Activated naive CD4-positive, alpha-beta T cell treated with anti-CD3 and anti-CD28 coated beads, Interleukin-2, amount 50 U/mL, for 16 hours (primary cell): ENCODE measurements at places on chromosomes 4 and X.

DNA sequence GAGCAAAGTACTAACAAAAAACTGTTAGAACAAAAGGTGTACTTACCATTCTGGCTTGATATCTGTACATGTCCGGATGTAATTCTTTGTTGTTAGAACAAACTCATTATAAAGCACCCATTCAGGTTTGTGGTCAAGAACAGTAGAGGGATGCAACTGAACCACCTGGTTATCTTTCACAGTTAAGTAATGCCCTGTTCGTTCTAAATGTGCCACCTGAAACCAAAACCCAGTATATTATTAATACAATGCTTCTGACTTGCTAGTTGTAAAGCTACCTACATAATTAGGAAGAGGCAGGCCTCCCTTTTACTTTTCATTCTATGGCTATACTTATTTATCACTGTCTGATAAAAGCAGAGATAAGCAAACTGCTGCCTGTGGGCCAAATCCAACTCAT lies 54.8 kb downstream of the DHX15 start:
- no peak for DNase-seq

DNA sequence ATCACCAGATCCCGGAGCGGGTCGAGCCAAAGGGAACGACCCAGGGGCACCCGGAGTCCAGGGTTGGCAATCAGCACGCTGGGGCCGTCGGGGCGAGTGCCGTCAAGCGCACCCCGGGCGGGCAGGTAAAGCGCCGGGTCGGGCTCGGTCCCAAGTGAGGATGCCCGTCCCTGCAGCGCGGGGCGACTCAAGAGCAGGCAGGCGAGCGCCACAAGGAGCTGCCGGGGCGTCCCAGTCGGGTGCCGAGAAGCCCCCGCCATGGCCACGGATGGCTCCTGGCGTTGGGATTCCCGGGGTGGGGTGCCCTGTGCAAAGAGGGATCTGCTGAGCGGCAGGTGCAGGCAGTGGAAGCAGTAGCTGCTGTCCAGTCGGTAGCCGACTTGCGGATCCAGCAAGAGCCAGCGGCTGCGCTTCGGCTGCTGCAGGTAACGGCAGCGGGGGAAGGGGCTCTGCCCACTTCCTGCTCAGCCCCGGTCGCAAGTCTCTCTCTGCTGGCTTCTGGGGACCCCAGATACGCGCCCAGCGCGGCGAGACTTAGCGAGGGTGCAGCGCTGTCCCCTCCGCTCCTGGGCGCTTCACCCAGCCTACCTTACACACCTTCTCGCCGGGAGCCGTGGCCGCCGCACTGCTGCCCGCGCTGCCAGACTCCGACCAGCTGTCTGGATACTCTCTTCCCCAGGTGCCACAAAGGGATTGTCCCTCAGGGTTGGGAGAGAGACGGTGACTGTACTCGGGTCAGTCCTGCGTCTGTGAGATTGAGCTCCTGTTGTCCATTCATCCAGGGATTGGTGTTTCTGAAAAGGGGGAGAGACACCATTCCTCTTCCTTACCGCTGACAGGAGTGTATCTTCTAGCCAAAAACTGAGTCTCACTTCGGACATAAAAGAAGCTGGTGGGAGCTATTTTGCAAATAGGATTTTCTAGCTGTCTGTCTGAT lies at the start of gene FREM3:
Gene FREM3 (minus strand): TSS at position 260 of the 937 bp plus-strand sequence. CDS start 0 bp downstream, at position 260.
- no peak for DNase-seq

GRCh38 chrX:102514536-102514935 lies 2.0 kb downstream of the TMSB15A start:
- DNase-seq = no peak

GRCh38 chr4:148442832-148443511 lies 758 bp upstream of the NR3C2 start:
- DNase-seq = no peak

DNA sequence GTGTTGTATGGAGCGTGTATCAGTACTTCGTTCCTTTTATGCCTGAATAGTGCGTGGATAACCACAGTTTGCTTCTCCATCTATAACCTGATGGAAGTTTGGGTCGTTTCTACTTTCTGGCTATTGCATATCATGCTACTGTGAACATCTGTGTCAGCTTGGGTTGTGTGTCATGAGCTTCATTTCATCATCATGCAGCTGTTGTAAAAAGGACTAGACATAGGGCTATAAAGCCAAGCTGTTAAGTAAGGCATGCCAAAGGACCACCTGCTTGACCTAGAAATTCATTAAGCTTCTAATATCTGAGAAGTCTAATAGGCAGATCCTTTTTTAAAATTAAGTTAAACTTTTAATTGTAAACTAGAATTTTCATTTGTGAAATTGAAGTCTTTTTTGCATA lies 18.4 kb downstream of the SMS start:
- DNase-seq = no peak

GRCh38 chr4:137707102-137707620 lies 174.9 kb upstream of the PCDH18 start:
- DNase-seq = no peak

DNA sequence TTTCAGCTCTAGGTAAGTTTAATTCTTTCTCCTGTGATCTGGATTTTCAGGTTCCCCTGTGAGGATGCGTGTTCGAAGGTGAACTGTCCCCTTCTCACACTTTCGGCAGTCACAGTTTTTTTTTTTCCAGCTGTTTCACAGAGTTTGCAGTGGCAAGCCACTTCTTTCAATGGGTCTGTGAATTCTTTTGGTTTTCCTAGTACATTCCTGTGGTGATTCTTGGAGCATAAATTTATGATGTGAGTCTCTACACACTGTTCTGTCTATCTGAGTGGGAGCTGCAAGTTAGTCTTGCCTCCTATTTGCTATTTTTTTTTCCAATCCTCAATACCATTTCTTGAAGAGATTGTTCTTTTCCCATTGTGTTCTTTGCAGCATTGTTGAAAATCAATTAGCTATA lies 595.5 kb downstream of the RAPGEF2 start:
- DNase-seq = no peak

DNA sequence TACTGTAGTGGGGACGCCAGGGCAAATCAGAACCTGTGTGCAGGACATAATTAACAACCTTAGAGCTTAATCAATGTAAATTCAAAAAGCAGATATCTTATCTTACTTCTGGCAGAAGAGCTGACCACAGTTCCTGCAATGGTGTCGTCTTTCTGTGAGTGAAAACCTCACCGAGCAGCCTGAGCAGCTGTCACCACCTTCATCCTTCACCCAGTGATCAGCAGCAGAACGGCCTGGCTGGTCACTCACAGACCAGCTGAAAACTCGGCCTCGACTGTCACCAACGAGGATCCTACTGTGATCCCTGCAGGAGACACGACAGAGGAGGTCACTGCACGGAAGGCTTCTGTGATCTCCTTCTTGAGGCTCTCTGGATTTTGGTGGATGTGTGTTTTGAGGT lies 94.2 kb downstream of the CDS1 start:
- no peak for DNase-seq

- DNase-seq = no peak
These were observed 67.1 kb downstream of the DCLK2 start for GRCh38 chr4:150145090-150145945.

DNA sequence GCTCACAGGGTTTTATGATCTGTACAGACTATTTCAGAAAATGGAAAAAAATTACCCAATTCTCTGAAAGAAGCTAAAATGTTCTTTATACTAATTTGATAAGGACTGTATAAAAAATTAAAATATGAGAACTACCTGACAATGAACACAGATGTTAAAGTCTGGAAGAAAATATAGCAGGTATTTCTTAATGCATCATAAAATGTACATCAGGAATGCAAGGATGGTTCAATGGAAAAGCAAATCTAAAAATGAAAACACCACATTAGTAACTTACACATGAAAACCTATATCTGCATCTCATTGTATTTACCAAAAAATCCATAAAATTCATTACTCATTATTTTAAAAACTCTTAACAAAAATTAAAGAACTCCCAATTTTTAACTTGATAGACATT lies 39.4 kb downstream of the ARHGAP6 start:
- no peak for DNase-seq

DNA sequence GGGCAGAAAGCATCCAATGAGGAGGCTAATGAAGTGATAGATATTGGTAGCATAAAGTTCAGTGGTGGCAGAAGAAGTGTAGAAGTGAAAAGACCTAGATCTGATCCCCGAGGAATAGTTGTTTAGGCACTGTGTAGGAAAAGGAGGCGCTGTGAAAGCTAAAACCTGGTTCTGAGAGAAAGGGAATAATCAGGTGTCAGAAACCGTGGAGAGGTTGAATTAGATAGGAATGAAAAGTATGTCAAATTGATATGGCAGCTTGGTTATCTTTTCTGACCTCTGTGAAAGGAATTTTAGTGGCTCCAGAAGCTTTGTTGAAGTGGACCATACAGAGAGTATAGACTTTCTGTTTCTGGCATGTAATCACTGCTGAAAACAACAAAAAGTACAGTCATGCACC lies 30.8 kb upstream of the CCDC160 start:
- no peak for DNase-seq

DNA sequence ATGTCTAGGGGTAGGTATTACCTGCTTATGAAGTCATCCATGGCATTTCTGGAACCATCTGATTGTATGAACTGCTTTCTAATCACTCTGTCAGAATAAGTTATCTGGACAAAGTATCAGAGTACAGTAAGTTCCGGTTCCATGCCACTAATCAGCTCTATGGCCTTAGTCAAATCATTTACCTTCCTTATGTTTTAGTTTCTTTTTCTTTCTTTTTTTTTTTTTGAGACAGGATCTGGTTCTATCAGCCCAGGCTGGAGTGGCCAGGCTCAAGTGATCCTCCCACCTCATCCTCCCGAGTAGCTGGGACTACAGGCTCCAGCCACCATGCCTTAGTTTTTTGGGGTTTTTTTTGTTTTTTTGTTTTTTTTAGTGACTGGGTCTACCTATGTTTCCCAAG lies 11.5 kb downstream of the XIAP start:
- no peak for DNase-seq
